BJ (cell line): ENCODE measurements at places on chromosomes 11 and 22.

- no peak for DNase-seq
Observed at GRCh38 chr11:131932584-131933325, 562.3 kb downstream of the NTM start.

DNA sequence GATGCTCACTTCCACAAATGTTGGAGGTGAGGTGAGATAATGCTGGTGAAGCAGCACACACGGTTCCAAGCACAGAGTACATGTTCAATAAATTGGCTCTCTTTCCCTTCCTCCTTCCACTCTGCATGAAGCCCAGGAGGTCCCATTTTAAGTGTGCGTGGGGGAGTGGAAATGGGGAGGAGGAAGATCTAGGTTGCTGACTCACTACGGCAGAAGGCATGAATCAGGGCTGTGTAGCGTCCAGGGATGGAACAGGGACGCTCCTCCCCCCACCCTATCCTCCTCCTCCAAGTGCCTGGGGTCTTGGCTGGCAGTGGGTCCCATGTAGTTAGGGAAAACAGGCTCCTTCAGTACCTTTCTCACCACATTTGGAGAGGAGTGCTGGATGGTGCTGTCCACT is 44.2 kb downstream of the TRIM66 start:
- no peak for DNase-seq

- no peak for DNase-seq
Observed at GRCh38 chr11:73315293-73316020, 7.4 kb downstream of the ARHGEF17 start.

GRCh38 chr11:117218133-117218915 is 13.5 kb downstream of the PCSK7 start:
- no peak for DNase-seq

DNA sequence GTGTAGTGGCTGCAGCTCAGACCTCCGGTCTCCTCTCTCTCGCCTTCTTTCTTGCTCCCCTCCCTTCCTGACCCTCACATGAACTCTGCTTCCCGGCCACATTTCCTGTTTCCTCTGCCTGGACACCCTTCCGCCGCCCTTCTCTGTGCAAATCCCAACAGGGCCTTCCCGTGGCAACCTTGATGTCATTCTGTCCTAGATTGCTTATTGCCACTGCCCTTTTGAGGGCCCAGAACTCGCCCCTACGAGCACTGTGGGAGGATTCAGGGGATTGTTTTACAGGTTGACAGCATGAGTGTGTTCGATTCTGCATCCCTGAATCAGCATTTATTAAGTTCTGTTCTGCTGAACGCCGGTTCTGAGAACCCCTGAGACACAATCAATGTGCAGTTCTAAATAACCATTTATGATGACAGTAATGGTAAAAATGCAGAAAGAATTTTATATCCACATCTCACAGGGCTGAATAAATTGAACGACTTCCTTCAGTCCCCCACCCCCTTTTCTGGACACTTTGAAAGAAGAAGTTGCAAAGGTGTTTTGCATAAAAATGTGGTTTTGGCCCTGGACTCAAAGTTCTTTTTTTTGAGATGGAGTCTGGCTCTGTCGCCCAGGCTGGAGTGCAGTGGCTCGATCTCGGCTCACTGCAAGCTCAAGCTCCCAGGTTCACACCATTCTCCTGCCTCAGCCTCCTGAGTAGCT is 6.4 kb downstream of the BATF2 start:
- DNase-seq, result no peak

GRCh38 chr11:13368041-13368446 is 90.5 kb downstream of the BMAL1 start:
- peak; percentile 5 for DNase-seq

DNA sequence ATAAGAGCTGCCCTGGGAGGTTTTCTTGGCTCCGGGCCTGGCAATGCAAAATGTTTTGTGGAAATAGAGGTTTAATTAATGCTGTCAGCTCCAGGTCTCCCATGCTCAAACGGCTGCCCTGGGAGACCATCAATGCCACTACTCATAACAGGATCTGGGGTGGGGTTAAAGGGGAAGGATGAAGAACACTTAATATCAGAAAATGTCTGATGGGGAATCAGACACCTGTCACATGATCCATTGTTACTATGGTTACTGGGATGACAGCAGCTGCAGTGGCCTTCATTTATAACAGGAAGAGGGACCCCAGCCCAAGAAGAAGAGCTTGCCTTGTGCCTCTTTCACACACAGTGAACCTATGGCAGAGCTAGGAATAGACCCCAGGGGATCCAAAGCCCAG is 2.2 kb upstream of the SYT13 start:
- no peak for DNase-seq

DNA sequence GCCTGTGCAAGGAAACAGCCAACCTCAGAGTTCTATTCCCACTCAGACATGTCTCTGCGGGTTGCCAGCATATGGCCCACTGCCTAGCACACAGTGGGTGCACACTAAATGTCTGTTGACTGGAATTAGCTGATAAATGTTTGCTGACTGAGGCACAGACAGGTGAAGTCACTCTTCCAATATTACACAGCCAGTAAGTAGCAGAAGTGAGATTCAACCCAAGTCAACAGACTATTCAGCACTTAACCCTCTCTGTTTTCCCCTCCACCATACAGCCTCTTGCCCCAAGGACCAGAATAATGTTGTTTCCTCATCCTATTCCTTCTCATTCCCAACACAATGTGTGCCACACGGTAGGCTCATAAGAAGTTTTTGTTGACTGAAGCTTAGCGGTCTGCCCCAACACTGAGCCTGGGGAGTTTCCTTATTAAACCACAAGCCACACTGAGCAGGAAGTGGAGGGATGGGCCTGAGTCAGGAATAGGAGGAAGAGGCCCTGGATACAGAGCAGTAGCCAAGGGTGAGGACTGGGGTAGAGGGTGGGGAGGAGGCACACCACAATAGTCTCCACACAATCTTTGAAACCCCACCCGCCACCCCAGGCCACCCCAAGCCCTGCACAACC is 15.7 kb upstream of the IL10RA start:
- no peak for DNase-seq

- DNase-seq, result no peak
Observed at GRCh38 chr22:19052941-19053541, 69.2 kb downstream of the DGCR2 start.

- peak; percentile 60 for DNase-seq
Observed at GRCh38 chr22:19122143-19122751, at the start of gene DGCR2. DGCR2 (minus strand) TSS chr22:19122412; CDS start chr22:19122206, 206 bp downstream.

GRCh38 chr11:134291196-134291595 is 15.0 kb downstream of the GLB1L3 start:
- no peak for DNase-seq

GRCh38 chr11:19843079-19843478 is 130.4 kb downstream of the NAV2 start:
- no peak for DNase-seq

DNA sequence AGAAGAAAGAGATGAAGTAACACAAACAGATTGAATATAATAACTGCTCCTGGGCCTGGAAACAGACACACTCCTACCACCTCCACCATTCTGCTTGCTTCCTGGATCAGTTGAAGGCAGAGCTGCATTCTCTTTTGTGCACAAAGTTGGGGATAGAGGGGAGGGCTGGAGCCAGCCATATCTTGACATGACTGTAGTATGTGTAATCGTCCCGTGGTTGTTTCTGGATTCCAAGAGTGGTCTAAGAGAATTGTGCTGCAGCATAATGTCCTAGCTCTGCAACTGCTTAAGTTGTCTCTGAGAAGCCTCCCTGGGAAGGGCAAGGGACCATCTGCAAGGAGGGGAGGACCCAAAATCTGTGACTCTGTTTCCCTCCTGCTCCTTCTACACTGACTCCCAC is 3.2 kb downstream of the CRY2 start:
- no peak for DNase-seq

GRCh38 chr22:28894334-28894733 is 11.0 kb downstream of the ZNRF3 start:
- no peak for DNase-seq

- DNase-seq, result peak; percentile 2
Observed at GRCh38 chr11:84558085-84558905, 1068.8 kb downstream of the DLG2 start.

DNA sequence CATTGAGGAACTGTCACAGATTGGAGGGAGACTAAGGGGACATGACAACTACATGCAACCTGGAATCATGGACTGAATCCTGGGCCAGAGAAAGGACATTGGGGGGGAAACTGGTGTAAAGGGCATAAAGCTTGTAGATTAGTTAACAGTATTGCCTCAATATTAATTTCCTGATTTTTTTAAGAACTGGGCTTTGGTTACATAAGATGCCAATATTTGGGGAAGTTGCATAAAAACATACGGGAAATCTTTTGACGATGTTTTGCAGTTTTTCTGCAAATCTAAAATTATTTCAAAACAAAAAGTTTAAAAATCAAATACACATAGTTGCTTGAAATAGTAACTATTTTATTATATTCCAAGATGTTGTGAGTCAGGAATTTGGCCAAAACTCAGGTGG is 2.9 kb upstream of the FOLR3 start:
- DNase-seq, result no peak

GRCh38 chr11:123751781-123752180 is 2.5 kb downstream of the OR6X1 start:
- DNase-seq, result no peak

GRCh38 chr11:110314366-110315095 is 18.1 kb upstream of the RDX start:
- no peak for DNase-seq

DNA sequence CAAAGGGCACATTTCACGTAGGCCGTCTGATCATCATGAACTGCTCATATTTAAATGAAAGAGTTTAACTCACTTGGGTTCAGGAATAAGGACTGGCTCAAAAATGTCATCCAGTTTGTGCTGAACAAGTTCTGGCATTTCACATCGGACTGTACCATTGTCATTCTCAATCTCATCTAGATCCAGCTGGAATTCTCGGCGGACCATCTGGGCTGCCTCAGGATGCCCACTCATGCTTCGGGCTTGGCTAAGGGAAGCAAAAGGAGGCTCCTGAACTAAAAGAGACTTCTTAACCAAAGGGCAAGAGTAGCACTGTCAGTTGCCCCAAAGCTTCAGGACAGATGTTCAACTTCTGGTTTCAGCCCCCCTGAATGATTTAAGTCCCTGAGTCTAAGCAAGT is 40.2 kb downstream of the F2 start:
- no peak for DNase-seq

- DNase-seq, result no peak
Observed at GRCh38 chr11:94956963-94957362, 16.4 kb downstream of the CWC15 start.

GRCh38 chr22:29457730-29458129 is 19.3 kb downstream of the RFPL1 start:
- DNase-seq, result no peak

- no peak for DNase-seq
Observed at GRCh38 chr11:19407677-19408270, 167.0 kb upstream of the E2F8 start.

DNA sequence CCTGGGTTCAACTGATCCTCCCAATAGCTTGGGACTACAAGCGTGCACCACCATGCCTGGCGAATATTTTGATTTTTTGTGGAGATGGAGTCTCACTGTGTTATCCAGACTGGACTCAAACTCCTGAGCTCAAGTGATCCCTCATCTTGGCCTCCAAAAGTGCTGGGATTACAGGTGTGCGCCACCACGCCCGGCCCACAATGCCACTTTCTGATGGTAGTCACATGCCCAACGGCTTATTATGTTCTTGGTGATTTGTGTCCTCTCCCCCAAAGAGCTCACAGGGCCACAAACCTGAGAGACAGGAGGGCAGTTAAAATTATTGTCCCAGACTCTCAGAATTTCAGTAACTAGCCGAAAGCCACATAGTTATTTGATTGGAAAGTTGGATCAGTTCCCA is 9.6 kb downstream of the GRIK4 start:
- DNase-seq, result no peak

GRCh38 chr11:83801799-83802198 is 515.6 kb upstream of the CCDC90B start:
- no peak for DNase-seq

DNA sequence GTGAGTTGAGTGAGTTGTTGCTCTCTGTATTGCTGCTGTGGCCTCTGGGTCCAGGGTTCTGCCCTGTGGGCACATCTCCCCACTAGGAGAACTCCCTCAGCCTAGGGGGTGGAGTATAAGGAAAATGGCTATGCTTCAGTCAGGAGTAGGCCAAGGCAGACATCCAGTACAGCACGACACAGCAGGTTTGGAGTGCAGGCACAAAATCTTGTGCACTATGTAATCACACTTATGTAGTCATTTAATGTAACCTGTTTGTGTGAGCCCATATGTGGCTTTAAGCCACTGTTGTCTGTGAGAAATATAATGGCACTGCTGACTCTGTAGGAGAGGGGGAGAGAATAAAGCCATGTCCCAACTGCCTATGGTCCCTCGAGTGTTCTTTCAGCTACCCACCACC is 90.1 kb downstream of the CCDC83 start:
- DNase-seq, result no peak

GRCh38 chr11:105429096-105429910 is 180.6 kb upstream of the GRIA4 start:
- no peak for DNase-seq

DNA sequence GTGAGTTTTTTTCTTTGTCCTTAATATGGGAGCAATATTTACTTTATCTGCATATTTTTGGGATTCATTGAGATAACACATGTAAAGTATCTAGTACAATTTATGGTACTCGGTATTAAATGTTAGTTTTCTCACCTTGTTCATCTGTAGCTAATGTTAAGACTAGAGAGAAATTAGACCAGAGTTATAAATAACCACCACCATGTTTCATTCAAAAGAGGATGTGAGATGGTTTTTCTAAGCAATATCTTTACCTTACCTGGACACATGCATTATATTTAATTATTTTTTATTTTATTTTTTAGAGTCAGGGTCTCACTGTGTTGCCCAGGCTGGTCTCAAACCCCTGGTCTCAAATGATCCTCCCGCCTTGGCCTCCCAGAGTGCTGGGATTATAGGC is 18.4 kb downstream of the ARHGAP42 start:
- no peak for DNase-seq

GRCh38 chr11:65662247-65662798 is 393 bp downstream of the RELA start:
- no peak for DNase-seq

DNA sequence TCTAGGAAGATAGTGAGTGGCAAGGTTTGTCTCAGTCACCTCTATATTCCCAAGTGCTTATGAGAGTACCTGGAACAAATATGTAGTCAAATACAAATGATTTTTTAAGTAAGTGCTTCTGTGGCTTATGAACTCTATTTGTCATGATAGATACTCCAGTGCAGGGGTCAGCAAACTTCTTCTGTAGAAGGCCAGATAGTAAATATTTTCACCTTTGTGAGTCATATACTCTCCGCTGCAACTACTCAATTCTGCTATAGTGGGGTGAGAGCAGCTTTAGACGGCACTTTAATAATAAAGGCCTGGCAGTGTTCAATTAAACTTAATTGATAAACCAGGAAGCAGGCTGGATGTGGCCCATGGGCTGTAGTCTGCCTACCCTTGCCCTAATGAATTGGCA is 12.4 kb upstream of the CCDC34 start:
- no peak for DNase-seq

GRCh38 chr11:115581871-115582639 is 77.8 kb upstream of the CADM1 start:
- no peak for DNase-seq

DNA sequence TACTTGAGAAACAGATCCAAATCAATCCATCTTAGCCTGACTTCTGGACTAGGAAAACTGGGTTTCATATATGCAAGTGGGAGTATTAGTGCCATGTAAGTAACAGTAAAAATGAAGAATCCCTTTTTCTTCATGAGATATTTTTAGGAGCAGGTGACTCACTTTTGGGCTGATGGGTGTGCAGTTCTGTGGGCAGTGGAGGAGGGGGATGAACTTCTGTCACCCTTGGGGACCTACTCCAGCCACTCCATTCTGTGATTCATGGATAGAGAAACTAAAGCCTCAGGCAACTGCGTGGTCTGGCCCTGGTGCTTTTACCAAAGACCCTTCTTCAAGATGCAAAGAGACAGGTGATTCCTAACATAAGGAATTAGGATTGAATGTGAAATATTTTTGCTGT is 208.6 kb upstream of the NARS2 start:
- DNase-seq, result no peak
